ENCODE measurements at places on chromosomes 16 and 17.

DNA sequence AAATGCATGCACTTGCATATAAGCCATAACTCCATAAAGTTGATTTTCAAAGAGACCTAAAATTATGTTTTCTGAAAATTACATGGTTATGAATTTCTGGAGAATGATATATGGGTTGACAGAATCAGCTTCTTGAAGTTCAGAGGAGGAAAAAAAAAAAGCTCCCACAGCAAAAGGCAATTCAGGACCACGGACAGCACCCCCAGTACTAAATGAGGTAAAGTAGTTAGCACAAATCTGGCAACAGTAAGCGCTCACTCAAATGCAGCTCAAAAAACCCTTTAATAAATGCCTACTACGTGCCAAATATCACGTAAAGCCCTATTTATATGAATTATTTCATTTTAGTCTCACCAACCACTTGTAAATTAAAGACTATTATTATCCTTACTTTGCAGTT, 135.2 kb downstream of the SHISA9 start:
- no peak overlapping the region for H3K27ac ChIP-seq
- H3K36me3 ChIP-seq = no peaks in the 10 kb centered on the region
- no peaks in the 10 kb centered on the region for H3K27me3 ChIP-seq
- DNase-seq = no peak
- H3K4me3 ChIP-seq = no peak overlapping the region
- no peaks in the 10 kb centered on the region for H3K4me1 ChIP-seq

GRCh38 chr17:1707107-1707506, 3.1 kb downstream of the TLCD2 start:
- peaks cover 11% of the 10 kb centered on the region for H3K4me1 ChIP-seq
- no peak overlapping the region for H3K4me3 ChIP-seq
- no peak for DNase-seq
- H3K27ac ChIP-seq = no peak overlapping the region
- H3K27me3 ChIP-seq = no peaks in the 10 kb centered on the region

DNA sequence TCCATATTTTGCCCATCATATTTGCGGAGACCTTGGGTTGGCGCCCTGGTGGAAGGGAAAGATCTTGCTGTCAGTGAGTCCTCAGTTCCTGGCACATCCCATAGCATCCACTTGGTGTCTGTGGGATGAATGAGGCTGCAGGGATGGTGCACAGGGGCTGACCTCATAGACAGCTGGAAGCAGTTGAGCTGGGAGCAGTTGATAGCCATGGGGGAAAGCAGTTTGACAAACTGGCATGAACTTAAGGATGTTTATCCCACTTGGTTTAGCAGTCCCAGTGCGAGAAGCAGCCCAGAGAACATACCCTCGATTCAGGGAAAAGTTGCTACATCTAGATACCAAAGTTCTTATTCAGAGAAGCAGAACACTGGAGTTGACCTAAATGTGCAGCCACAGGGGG, 80.7 kb downstream of the SNX29 start:
- no peaks in the 10 kb centered on the region for H3K36me3 ChIP-seq
- H3K27ac ChIP-seq = peak overlapping the region; percentile 92
- H3K27me3 ChIP-seq = no peaks in the 10 kb centered on the region
- H3K4me1 ChIP-seq = peaks cover 10% of the 10 kb centered on the region
- no peak overlapping the region for H3K4me3 ChIP-seq
- no peak for DNase-seq

DNA sequence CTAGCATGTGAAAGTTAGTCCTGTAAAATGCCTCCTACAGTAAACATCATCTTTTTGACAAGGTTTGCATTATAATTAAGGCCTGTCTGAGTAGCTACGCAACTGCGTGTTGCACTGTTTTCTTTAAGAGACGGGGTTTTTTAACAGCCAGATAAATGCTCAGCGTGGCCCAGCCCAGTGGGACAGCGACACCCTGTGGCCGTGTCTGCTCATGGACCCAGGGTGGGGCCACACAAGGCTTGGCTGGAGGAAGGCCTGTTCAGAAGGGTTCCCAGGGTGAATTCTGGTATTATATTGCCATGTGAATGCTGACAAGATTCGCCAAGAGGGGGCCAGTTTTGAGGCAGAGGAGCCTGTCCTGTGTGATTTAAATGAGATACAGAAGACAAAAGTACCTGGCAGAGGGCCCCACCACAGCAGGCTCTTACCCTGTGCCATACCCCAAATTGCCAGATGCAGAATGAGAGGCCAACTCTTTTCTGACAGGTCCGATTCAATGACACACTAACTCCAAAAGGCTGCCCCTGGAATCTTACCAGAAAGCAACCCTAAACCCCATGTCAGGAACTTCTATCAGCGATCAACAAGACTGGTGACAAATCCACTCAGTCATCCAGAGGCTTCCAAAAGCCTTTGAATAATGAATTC, 65.9 kb upstream of the IRX6 start:
- H3K27ac ChIP-seq = no peak overlapping the region
- no peaks in the 10 kb centered on the region for H3K27me3 ChIP-seq
- H3K4me3 ChIP-seq = peak overlapping the region; percentile 38
- H3K4me1 ChIP-seq = no peaks in the 10 kb centered on the region
- no peaks in the 10 kb centered on the region for H3K36me3 ChIP-seq

- H3K4me3 ChIP-seq = no peak overlapping the region
- no peaks in the 10 kb centered on the region for H3K4me1 ChIP-seq
- no peaks in the 10 kb centered on the region for H3K36me3 ChIP-seq
Observed at GRCh38 chr17:71260366-71260940, 860.4 kb upstream of the SOX9 start.

GRCh38 chr16:1150511-1150982, 2.4 kb upstream of the CACNA1H start:
- no peaks in the 10 kb centered on the region for H3K36me3 ChIP-seq
- no peak overlapping the region for H3K4me3 ChIP-seq
- H3K4me1 ChIP-seq = no peaks in the 10 kb centered on the region
- no peak for DNase-seq
- no peak overlapping the region for H3K27ac ChIP-seq
- H3K27me3 ChIP-seq = no peaks in the 10 kb centered on the region

DNA sequence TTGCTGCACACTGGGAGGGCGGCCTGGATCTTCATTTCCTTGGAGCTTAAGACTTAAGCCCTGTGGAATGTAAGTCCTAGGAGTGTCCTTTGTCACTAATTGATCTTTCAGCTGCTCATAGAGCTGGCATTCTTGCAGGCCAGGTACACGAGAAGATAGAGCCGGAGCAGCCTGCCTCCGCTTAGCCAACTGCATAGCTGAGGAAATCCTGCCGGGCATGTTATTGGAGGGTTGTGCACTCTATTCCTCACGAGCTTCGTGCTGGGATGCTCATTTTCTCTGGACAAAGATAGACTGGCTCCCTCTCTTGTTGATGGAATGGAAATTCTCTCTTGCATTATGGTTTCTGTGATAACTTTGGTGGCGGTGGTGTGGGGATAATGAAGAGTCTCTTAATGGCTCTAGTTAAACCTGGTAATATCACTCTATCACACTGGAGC, 76.9 kb downstream of the RPA1 start:
- no peak for DNase-seq
- H3K27me3 ChIP-seq = no peaks in the 10 kb centered on the region
- peaks cover 14% of the 10 kb centered on the region for H3K4me1 ChIP-seq
- H3K4me3 ChIP-seq = no peak overlapping the region
- no peak overlapping the region for H3K27ac ChIP-seq

- no peak for DNase-seq
- H3K4me3 ChIP-seq = no peak overlapping the region
- H3K27ac ChIP-seq = no peak overlapping the region
Observed at GRCh38 chr17:60327901-60328273, 64.0 kb downstream of the USP32 start.

DNA sequence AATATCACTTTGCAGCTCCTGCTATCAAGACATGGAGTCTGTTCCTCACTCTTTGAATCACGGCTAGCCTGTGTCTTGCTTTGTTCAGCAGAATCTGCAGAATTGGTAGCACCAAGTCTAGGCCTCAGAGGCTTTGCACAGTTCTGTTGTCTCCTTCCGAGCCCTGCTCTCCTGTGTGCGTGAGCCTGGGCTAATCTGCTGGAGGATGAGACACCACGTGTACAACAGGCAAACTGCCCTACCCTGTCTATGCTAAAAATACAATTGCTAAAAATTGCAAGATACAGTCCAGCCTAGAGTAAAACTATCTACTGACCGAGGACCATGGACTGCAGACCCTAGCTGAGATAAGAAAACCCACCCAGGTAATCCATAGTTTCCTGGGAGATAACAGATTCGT, 484.7 kb downstream of the NPIPA7 start:
- H3K27me3 ChIP-seq = no peaks in the 10 kb centered on the region
- no peaks in the 10 kb centered on the region for H3K4me1 ChIP-seq
- H3K27ac ChIP-seq = no peak overlapping the region
- no peak overlapping the region for H3K4me3 ChIP-seq
- no peaks in the 10 kb centered on the region for H3K36me3 ChIP-seq

DNA sequence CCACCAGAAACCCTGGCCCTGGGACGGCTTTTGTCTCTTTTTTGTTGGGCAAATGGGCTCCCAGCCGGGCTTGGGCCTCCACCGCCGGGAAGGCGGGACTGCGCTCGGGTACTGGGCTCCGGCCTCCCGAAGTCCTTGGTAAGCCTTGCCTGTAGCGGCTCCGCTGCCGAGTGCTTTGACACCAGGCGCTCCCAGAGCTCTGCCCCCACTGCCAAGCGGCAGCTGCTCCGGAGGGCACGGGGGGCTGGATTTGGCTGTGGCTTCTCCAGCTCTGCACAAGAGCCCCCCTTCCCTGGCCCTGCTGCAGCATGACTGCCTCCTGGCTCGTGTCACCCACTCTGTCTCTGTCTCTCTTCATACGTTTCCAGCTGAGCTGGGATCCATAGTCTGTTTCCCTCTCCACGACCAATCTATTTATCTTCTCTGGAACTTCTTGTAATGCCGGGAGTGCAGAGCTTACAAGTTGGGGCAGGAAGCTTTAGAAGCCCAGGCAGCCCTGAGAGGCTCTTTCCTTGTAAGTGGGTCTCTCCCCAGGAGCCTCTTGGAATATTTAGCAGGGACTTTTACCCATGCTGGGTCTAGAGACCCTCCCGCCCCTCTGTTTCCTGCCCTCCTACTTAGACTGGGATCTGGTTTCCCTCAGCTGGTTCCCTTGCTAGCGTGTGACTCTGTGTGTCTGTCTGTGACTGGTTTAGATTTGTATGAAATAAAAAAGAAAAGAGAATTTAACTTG, 246.9 kb upstream of the GSE1 start:
- H3K27ac ChIP-seq = no peak overlapping the region
- H3K4me3 ChIP-seq = no peak overlapping the region
- H3K27me3 ChIP-seq = no peaks in the 10 kb centered on the region
- no peak for DNase-seq
- H3K36me3 ChIP-seq = no peaks in the 10 kb centered on the region

GRCh38 chr17:7967751-7968150, 34.7 kb upstream of the GUCY2D start:
- no peak overlapping the region for H3K4me3 ChIP-seq
- no peaks in the 10 kb centered on the region for H3K4me1 ChIP-seq
- no peak overlapping the region for H3K27ac ChIP-seq
- no peaks in the 10 kb centered on the region for H3K36me3 ChIP-seq
- H3K27me3 ChIP-seq = no peaks in the 10 kb centered on the region

DNA sequence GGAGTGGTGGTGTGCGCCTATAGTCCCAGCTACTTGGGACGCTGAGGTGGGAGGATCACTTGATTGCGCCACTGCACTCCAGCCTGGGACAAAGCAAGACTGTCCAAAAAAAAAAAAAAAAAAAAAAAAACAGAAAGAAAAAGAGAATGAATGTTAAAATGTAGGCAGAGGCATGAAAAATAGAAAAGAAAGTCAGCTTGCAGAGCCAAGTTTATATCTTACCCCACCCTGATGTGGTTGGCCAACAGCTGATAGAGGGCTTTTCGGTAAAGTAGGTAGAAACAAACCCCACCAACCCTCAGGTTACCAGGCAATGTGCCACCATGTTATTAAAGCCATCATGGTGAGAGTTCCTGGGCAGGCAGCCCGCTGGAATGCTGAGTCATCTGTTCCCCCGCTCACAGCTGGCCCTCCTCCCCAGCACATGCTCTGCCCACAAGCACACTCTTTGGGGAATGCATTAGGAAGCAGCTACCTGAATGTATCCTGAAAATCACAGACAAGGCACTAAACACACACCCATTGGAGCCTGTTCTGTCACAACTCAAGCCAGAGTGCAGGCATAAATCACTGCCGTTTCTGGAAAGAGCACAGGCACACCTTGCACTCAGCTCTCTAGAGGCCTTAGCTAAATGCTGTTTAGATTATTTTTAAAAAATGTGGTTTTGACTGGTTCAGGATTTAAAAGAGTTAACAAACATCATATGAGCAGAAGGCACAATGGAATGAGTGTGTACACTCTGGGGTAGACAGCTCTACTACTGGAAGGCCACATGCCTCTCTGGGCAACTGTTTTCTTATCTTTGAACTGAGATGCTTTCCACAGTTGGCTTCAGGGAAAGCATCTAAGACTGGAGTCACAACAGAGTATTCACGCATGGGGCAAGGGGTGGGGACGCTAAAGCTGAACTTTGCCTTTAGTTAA, 128.5 kb downstream of the PARN start:
- peak overlapping the region; percentile 56 for H3K27ac ChIP-seq
- no peaks in the 10 kb centered on the region for H3K27me3 ChIP-seq
- peaks cover 15% of the 10 kb centered on the region for H3K4me1 ChIP-seq
- no peak overlapping the region for H3K4me3 ChIP-seq

GRCh38 chr16:8936421-8936820, 27.3 kb downstream of the USP7 start:
- no peak overlapping the region for H3K27ac ChIP-seq
- peaks cover 56% of the 10 kb centered on the region for H3K4me1 ChIP-seq
- DNase-seq = no peak
- H3K4me3 ChIP-seq = no peak overlapping the region
- H3K27me3 ChIP-seq = no peaks in the 10 kb centered on the region

DNA sequence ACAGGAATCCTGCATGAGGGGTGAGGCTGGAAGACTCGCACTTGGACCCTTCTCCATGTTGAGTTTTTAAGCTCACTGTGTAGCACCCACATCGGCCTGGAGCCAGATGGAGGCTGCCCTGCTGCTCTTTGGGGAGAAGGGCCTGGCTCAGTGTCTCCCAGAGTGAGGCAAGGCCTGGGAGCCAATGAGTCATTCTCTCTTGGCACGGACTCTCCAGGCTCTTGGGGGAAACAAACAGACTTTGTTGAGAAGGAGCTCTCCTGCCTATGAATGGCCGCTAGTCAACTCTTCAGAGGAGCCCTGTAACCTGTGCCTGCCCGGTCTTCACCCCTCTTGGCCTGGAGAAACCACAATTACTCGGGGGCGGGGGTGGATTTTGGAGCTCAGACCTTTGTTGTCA, 50.8 kb upstream of the MAF start:
- H3K27ac ChIP-seq = no peak overlapping the region
- peaks cover 6% of the 10 kb centered on the region for H3K4me1 ChIP-seq
- no peaks in the 10 kb centered on the region for H3K36me3 ChIP-seq
- H3K27me3 ChIP-seq = no peaks in the 10 kb centered on the region
- no peak overlapping the region for H3K4me3 ChIP-seq

- peaks cover 7% of the 10 kb centered on the region for H3K4me1 ChIP-seq
- DNase-seq = no peak
- H3K27ac ChIP-seq = no peak overlapping the region
- H3K27me3 ChIP-seq = no peaks in the 10 kb centered on the region
- no peak overlapping the region for H3K4me3 ChIP-seq
- H3K36me3 ChIP-seq = no peaks in the 10 kb centered on the region
Observed at GRCh38 chr17:17728550-17729251, 47.4 kb downstream of the RAI1 start.
